ENCODE measurements at places on chromosomes 1 and 21.

DNA sequence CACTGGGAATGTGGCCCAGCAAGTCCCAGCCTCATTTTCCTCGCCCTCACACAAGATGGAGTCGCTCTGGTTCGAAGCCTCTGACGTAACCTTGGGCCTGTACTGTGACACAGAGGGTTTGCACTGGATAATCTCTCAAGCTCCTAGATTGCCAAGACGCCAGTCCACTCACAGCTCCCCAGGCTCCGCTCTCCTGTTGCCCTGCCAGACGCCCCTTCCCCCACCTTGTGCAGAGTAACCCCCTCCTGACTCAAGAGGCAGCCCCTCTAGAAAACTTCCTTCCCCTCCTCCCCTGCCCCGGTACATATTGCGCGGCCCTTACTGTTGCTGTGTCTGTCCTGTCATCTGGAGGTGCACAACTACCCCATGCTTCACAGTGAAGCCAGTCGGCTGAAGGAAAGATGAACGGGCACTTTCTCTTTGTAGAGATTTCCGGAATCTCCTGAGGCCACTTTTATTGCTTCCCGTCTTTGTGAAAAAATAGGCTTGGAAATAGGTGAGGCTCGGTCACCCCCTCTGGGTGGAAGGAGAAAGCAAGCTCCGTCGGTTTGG lies 981 bp upstream of the KIAA1614 start:
- no peak for DNase-seq

GRCh38 chr1:21457654-21458053 lies 17.7 kb downstream of the NBPF3 start:
- DNase-seq, result no peak

GRCh38 chr1:8747879-8748825 lies 69.3 kb downstream of the RERE start:
- DNase-seq, result no peak

DNA sequence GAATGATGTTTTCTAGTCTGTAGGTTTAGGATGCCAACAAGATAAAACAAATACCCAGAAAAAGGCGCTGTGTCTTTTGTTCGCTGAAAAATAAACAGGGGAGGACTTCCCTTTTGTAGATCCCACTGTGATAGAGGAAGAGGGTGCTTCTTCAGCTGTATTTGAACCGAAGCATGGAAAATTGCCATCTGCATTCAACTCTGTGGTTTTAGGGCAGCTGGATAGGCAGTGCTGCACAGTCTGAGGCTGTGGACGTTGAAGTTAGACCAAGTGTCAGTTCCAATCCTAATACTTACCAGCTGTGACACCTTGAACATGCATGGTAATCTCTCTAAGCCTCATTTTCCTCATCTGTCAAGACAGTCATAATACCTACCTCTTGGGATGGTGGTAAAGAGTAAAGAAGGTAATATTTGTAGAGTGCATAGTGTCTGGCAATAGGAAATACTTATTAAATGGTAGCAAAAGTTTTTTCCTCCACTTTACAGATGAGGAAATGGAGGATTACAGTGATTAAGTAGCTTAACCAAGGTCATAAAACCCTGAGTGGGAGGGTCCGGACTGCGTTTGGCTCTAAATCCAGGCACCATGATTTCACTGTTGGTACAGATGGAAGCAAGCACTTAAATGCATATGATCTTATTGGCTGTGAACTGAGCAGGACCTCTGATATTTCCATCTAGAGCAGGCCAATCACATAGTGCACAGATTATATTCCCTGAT lies 48.5 kb downstream of the UTP25 start:
- no peak for DNase-seq

DNA sequence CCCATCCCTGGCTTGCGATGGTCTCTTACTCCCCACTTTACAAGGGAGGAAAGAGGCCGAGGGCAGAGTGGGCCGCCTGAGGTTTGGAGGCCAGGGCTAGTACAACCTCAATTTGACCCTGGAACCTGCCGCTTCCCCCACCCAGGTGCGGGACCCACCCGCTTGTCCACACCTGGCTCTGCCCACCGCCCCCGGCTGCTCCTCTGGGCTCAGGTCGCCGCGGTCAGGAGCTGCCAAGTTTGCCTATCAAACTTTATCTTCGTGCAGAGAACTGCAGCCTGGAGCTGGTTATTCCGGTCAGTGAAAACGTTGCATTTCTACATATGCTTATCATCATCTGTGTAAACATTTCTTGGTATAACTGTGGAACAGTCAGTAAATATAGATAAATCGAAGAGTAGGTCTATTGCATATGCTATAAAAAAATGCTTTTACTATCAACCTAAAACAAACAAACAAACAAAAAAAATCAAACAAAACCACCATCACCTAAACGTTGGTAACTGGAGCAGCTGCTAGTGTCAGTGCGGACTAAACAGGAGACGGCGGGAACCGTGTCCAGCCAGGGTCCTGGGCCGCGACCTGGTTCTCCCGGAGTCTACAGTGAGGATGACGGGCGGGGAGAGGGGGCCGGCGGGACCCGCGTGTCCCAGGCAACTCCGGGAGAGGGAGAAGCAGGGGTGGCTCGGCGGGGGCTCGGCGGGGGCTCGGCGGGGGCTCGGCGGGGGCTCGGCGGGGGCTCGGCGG lies 906 bp upstream of the ADARB1 start:
- no peak for DNase-seq

GRCh38 chr1:12197483-12197880 lies 30.7 kb downstream of the TNFRSF1B start:
- DNase-seq, result no peak

GRCh38 chr1:113768916-113769600 lies 9.8 kb upstream of the PHTF1 start:
- no peak for DNase-seq

GRCh38 chr1:238985312-238985711 lies 401.1 kb upstream of the CHRM3 start:
- no peak for DNase-seq

DNA sequence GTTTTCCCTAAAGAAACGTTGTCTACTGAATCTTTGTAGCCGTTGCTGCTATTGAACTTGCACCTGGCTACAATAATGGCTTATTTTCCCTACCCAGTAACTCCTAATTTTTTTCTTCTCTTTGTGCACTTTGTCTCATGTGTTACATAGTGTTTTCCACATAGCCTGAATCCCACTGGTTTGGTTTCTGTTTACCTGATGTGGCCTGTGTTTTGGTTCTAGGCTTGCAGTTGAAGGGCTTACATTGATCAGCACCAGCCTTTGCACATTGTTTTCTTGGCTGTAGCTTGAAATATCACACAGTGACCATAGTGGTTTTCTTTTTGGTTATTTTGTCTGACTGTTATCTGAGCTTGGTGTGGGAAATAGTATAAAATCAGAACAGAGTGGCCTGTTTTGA lies 29.5 kb downstream of the ST3GAL3 start:
- DNase-seq, result no peak

DNA sequence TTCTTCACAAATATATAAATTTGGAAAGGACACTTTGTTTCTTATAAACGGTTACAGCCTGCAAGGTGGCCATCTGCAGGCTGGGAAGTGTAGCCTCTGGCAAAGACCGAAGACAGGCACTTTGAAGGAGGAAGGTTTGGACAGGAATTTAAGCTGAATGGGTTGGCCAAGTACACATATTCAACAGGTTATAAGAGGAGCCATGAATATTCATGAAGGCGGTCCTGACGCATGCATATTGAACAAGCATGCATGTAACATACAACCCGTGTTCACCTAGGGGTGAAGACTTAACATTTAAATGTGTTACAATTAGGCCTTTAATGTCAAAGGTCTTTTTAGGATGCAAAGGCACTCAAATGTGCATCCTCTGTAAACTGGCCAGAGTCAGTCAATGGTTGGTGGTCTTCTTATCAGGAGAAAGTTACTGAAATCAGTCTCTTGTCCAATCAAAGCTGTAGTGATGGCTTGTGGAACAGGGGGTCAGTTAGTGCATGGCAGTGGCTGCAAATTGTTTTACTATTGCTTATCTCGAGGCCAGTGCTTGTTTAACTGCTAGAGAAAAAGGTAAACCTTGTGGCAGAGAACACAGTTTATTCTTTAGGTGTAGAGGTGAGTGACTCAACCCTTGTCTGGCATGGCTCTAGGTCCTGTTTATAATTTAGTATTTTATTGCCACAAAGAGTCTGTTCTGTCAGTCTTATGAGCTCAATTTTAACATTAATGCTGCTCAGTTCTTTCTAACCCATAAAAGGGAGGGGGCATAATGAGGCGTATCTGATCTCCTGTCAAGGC lies 70.3 kb upstream of the F3 start:
- no peak for DNase-seq

DNA sequence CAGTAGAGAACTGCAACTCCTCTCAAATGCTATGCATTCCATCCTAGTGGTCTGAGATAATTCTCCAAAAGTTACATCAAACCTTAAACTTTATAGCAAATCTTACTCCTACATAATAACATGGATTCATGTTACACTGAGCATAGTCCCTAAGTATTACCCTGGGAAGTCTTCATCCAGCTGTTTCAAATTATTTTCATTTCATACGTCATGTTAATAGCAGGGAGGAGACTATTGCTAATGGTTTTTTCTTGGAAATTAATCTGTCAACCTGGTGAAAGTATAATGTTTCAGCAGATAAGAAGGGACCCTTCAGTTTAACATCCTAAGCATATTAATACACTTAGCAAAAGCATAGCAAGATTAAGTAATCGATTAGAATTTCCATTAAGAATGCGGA lies 318.1 kb downstream of the USP25 start:
- DNase-seq, result no peak

GRCh38 chr1:143698016-143698415 lies 273.8 kb downstream of the FAM72C start:
- DNase-seq, result no peak

- no peak for DNase-seq
Observed at GRCh38 chr1:168433238-168433637, 110.6 kb downstream of the XCL2 start.
